NCI-H2171 treated with DMSO at 0.1 percent for 48 hours (cell line): ENCODE measurements at places on chromosomes 2 and 18.

- no peak for DNase-seq
Measured at GRCh38 chr2:230939066-230939591, 14.1 kb upstream of the GPR55 start.

DNA sequence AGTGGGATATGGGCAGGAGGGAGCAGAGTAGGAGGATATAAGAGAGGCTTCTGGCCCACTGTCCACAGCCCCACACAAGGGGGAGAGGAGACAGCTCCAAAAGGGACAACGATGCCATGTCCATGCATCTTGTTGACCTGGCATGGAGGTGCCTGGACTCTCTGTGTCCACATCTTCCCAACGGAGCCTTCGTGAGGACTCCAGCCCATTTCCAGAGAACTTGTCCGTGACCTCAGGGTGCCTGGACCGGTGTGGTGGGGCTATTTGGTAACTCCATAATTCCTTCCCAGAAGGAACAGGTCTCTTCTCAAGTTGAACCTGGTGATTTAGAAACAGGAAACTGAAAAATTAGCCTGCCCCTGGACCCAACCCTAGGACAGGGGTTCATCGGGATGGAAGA, 133.9 kb downstream of the CYP26B1 start:
- DNase-seq = no peak

GRCh38 chr18:33928231-33928630, 296.5 kb downstream of the NOL4 start:
- DNase-seq = no peak

- no peak for DNase-seq
Measured at GRCh38 chr18:63409301-63409700, 13.0 kb downstream of the VPS4B start.

- no peak for DNase-seq
Measured at GRCh38 chr2:28150236-28150915, 242.3 kb upstream of the FOSL2 start.

- no peak for DNase-seq
Measured at GRCh38 chr2:241469746-241470145, 38.6 kb downstream of the STK25 start.

- no peak for DNase-seq
Measured at GRCh38 chr2:232386740-232387450, 8.3 kb downstream of the ALPP start.

GRCh38 chr2:122156176-122156890, 400.9 kb downstream of the TSN start:
- no peak for DNase-seq

GRCh38 chr2:62956651-62957050, 94.0 kb upstream of the OTX1 start:
- peak; percentile 96 for DNase-seq

DNA sequence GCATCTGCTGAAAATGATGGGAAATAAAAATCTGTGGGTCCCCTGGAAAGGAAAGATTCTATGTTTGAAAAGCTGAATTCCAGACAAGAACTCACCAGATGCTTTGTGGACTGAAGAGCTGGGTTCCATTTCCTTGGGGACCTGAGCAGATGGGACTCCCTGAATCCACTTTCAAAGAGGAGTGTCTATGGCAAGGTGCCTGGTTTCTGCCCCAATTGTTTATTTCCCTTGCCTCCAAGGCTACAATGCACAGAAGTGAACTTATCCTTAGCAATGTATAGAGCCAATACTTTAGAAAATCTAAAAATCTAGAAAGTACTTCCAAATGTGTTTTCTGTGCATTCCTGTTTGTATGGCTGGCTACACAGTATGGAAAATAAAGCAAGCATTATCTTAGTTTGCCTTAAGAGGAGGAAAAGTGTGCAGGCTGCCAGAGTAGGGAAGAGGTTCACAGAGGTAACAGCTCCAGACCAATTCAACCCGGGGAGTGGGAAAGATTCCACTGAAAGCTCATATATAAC, 420.5 kb downstream of the NRXN1 start:
- peak; percentile 99 for DNase-seq

GRCh38 chr2:56450772-56451171, 267.0 kb downstream of the CCDC85A start:
- no peak for DNase-seq

DNA sequence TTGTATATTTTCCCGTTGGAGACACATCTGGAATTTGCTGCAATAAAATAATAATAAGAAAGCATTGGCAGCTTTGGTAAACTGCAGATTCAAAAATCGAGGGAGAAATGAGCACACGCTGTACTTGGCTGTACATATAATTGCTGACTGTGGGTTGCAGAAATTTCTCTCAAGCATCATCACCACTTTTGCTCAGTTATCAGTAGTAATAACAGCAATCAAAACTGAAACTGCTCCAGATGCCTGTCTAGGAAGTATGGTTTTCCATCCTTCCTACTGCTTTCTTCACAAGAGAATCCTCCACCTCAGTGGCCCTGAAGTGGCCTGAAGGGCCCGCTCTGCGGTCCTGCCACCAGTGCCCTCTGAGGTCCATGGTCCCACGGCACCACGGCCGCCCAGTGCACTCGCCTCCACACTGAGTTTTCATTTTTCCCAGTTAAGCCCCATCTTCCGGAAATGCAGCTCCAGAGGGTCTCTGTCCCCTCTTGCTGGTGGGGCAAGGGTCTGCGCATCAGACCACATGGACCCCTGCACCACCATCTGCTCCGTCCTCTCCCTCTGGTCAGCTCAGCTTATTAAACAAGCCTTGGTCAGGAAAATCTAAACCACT, 3.9 kb downstream of the DUSP28 start:
- no peak for DNase-seq

- DNase-seq = no peak
Measured at GRCh38 chr18:34600158-34600557, 109.9 kb upstream of the DTNA start.

- DNase-seq = no peak
Measured at GRCh38 chr2:9100080-9100876, 96.8 kb upstream of the MBOAT2 start.

DNA sequence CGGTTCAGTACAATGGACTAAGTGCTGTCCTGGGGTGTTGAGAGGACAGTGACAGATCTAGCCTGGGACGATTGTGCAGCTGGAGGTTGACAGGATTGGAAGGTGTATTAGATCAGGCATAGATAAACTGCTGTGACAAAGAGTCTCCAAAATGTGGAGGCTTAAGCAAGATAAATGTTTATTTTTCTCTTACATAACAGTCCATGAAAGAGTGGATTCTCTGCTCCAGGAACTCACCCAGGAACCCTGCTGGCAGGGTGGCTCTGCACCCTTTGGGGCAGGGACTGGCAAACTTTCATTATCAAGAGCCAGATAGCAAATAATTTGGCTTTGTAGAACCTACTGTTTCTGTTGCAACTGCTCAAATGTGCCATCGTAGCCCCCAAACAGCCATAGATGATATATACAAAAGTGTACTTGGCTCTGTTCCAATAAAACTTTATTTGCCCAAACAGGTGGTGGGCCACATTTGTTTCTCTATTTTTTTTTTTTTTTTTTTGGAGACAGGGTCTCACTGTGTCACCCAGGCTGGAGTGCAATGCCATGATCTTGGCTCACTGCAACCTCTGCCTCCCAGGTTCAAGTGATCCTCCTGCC, 9.7 kb downstream of the HRH4 start:
- DNase-seq = no peak

GRCh38 chr2:130766711-130767407, 11.5 kb downstream of the AMER3 start:
- DNase-seq = no peak

DNA sequence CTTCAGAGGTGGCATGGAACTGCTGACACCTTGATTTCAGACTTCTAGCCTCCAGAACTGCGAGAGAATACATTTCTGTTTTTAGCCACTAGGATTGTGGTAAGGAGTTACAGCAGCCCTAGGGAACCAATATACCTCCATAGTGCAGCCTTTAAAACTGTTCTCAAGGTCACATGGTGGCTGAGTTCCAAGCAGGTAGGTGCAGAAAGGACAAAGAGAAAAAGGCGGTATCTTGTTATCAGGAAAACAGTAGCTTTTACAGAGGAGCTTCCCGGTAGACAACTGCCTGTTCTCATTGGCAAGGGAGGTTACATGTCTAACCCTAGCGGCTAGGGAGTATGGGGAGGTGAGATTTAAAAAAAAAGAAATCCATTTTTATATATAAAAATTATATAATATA, 96.2 kb upstream of the BCL2L11 start:
- DNase-seq = no peak

DNA sequence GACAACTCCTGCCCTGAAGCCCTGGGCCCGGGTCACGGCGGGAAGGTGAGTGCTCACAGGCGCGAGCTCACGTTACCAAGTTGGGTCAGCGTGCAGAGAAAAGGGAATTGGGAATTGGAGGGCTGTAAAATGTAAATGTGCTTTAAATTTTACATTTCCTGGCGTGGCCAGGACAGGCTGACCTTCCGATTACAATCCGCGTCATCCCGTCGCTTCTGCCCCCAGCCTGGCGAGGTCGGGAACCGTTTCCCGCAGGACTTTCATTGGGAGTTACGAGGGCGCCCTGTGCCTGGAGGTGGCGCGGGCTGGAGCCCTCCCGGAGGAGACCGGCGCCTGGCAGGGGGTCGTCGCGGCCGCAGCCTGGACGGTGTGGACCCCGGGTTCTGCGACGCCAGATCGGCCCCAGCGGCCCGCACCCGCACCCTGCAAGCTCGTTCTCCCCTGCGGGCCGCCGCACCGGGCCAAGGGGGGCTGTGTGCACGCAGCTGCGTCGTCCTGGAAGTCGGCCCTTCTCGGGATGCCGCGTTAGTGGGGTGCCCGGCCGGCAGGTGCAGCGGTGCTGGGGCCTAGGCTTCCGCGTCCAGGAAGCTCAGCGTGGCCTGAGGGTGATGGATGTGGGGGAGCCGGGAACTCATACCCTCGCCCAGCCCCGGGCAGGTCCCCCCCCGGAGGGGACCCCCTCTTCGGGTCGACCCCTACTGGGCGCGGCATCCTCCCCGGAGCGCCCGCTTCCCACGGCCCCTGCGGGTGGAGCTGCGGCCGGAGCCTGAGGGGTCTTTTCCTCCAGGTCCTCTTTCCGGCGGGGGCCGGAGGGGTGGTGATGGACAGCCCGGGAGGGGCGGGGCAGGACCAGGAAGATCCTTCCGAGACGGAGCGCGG, 63.9 kb downstream of the LRRFIP1 start:
- DNase-seq = no peak

DNA sequence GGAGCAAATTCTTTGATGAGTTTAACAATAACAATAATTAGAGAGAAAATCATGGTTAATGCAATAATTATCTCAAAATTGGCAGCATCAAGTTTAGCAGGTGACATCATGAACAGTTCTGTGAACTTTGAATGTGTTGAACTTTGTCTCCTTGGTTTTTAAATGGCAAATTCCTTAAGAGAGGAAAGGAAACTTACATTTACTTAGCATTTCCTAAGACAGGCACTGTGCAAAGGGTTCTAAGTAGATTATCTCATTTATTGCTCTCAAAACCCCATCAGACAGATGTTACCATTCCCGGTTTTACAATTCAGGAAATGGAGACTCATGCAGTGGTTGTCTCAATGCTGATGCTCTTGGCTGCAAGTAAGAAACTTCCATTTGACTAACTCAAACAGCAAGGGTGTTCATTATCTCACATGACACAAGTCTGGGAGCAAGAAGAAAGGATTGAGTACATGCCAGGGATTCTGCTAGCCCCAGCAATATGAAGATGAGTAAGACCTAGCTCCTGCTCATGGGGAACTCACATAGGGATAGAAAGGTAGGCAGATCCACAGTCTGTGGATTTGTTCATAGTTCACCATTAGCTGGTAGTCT, 81.3 kb upstream of the ITGA6 start:
- no peak for DNase-seq

DNA sequence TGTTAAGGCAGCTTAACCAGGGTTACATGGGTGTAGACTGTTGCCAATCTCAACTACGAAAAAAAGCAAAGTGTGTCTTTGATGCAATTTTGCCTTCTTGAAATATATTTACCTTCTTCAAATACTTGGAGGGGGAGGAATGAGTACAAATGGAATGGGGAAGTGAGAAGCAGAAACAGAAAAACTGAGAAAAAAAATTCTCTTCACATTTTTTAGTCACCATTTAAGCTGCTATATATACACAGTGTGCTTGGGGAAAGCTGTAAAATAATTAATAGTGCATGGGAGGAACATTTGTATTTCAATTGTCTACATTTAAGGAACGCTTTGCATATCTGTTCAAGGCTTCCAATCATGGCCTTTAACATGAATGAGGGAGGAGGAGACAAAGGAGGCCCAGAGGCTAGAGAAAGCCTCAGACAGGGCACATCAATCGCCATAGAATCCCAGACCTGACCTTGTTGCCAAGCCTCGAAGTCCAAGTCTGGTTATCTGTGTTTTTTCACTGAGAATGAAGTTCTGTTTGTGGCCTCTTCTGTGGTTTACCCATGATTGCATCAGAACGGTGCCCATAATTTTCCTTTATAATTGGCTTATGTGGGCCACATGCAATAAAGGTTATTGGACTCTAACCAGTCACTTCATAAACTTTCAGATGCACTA, 158.6 kb downstream of the PIK3C3 start:
- DNase-seq = no peak

DNA sequence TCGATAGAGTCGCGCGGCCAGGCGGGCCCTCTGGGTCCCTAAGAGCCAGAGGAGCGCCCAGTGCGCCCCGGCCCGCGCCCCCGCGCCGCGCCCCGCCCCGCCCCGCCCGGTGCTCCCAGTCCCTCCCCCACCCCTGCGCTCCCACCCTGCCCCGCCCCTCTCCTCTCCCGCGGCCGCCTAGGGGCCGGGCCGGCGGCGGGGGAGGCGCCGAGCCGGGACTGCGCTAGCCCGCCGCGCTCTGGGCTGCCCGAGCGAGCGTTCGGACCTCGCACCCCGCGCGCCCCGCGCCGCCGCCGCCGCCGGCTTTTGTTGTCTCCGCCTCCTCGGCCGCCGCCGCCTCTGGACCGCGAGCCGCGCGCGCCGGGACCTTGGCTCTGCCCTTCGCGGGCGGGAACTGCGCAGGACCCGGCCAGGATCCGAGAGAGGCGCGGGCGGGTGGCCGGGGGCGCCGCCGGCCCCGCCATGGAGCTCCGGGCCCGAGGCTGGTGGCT, at the start of gene GPC1:
GPC1 (plus strand) TSS at position 207 of the 491 bp plus-strand sequence; CDS start at position 463, 256 bp downstream.
- peak; percentile 19 for DNase-seq

DNA sequence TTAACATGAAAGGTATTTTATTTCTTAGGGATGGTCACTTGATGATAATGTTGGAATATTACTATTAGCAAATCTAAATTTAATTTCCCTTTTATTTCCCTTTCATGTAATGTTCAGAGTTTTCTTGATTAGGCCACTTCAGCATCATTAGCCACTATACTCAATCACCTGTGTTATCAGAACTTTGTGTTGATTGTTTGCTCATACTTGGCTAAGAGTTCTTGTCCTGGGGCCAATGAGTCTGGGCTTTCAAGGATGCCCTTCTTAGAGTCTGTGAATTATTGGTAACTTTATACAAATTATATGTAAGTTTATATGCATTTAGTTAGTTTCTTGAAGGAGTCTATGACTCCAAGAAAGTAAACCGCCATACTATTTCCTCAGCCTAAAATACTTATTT, 408.0 kb upstream of the DDX18 start:
- no peak for DNase-seq
